ENCODE measurements at places on chromosomes 6 and 20.

- DNase-seq, result no peak
Measured at GRCh38 chr6:149271348-149272340, 45.9 kb upstream of the TAB2 start.

DNA sequence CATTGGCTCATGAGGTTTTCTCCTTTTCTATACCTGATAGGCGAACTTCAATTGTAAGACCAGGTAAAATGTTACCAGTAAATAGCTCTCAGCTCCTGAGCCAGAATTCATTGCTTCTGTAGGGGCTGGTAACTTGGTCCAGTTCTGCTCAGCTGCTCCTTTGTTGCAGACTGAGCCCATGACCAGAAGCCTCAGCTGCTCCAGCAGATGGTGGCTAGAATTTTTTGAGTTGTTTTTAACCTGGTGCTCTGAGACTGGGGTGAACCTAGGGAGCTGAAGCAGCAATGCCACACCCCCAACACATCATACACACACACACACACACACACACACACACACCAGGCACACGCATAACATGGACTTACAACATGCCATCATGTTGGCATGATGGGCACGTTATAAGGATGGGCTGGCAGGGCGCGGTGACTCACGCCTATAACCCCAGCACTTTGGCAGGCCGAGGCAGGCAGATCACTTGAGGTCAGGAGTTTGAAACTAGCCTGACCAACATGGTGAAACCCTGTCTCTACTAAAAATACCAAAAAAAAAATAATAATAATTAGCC is 103.1 kb downstream of the QRSL1 start:
- DNase-seq, result no peak

DNA sequence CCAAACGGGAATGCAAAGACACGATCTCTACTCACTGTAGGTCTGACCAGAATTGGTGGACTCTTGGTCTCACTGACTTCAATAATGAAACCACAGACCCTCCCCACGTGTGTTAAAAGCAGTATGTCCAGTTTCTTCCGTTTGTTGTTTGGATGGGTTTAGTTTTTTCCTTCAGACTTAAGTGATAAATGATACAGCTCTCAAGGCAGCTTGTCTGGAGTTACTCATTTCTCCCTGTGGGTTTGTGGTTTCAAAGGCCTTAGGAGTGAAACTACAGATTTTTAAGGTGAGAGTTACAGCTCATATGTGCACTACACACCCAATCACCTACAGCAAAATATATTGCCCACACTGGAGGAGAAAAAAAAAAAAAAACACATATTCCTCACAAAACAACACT is 86.7 kb upstream of the STMND1 start:
- no peak for DNase-seq

- DNase-seq, result peak; percentile 52
Measured at GRCh38 chr6:165986311-165986913, 181.2 kb downstream of the TBXT start.

DNA sequence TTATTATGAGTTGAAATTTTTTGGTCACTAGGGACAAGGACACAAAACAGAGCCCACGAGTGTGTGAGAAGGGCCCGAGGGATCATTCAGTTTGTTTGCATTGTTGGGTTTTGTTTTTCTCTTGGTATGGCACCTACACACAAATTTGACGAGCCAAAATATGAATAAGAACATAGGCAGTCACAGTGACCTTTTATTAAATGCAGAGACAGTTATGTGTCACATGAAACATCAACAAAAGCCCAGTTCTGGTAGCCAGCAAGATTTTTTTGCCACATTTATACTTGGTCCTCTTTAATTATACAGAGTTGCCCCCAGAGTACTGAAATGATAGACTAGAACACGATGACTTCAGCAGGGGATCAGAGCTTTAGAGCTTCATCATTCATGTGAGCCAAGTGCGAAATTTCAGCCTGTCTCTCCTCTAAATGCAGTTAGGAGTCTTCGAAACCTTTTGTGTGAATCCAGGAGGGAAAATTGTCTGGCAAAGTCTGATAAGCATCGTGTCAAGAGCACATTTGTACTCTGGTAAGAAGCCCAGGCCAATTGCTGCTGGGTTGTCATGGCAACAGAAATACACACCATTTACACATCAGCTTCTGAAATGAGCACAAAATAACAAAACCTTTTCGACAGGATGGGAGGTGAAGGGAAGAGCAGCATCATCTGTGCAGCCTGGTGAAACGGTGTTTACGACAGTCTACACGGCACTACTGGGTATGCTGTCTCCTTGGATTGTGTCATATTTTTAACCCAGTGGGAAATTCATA is 79.2 kb upstream of the RIPOR2 start:
- DNase-seq, result no peak

DNA sequence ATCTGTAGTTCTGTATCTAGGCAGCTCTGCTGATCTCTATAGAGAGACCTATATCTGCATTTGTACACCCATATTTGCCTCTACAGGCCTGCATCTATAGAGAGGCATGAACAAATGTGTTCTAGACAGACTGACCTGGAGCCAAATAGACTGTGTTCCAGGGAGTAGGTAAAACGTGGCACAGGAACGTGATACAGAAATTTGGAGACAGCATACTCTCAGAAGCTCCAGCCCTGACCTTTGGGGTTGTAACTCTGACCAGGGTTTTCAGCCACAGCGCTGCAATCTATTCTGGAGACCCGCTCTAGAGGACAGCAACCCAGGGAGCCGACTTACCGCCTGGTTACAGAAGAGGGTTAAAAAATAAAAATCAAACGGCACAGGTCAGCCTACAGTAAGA is 983 bp downstream of the RBBP9 start:
- DNase-seq, result no peak

DNA sequence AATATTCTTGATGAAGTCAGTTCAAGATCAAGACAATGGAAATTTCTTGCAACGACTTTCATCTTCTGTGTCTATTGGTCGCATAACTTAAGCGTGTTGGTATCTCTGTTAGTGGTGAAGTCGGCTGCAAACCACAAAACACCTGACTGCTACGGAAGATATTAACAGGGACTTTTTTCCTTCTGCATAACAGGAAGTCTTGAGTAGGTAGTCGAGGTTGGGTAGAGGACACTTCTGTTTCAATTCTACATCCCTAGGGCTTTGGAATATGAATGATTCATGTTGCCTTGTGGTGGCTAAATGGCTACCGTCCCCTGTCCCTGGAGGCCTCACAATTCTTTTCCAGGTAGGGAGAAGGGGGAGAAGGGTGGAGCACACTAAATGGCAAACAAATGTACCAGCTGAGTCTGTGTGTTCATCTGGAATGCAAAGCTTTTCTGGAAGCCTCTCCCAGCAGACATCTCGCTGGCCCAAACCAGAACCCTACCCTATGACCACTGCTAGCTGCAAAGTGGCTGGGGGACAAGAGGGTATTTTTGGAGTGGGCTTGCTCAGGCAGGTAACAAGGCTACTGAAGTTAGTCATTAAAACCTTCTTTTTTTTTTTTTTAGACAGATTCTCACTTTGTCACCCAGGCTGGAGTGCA is 34.6 kb upstream of the NKX2-2 start:
- no peak for DNase-seq

GRCh38 chr6:116370760-116371119 is at the start of gene DSE:
DSE (plus strand) TSS chr6:116370947; CDS start chr6:116399251, 28,304 bp downstream.
- DNase-seq, result peak; percentile 54

GRCh38 chr20:62595491-62595890 is 46.8 kb upstream of the SLCO4A1 start:
- no peak for DNase-seq

GRCh38 chr6:90940812-90941481 is 354.1 kb upstream of the MAP3K7 start:
- DNase-seq, result peak; percentile 54

DNA sequence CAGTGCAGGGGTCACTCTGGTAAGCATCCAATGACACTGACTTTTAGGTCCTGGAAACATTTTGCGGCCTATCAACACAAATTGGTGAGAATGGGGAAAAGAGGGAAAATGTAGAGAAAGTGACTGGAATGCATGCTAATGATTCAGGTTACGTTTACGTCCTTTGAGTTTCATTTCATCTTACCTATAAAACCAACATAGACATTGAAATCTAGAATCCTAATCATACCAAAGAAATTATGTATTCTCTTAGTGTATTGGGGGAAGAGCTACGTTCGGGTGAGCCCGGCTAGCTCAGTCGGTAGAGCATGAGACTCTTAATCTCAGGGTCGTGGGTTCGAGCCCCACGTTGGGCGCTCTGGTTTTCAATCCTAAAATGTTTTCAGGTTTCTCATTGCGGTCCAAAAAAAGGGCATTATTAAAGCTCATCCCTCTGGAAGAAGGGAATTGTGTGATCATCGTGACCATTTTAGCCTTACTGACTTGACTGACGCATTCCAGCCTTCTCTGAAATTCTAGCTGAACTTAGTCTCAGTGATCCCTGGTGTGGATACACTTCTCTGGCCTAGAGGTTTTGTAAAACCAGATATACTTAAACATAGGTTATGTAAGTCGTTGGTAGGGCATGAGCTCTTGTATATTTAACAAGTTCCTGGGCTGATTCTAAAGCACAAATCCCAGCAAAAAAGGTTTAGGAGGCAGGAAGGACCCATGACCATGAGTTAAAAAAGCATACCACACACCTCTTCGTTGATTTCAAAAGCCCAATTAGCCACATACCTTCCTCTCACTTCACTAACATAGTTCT is 18.3 kb downstream of the HMGN4 start:
- peak; percentile 90 for DNase-seq

GRCh38 chr6:18147160-18147559 is 7.7 kb downstream of the TPMT start:
- DNase-seq, result no peak

- DNase-seq, result peak; percentile 31
Measured at GRCh38 chr6:47308552-47309290, 984 bp downstream of the TNFRSF21 start.

DNA sequence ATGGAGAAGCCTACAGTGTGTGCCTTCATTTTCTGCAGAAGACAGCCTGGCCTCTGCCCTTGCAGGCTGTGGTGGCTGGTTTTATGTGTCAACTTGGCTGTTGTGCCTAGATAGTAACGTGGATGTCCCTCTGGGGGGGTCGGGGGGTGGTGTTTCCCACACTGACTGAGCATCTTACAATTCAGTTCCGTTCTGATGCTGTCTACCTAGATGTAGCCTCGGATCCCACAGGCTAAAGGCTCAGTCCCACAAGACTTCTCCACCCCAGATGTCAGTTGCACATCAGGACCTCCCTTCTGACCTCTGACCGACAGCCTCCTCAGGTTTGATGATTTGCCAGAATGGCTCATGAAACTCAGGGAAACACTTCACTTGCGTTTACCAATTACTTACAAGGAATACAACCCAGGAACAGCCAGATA is 4.4 kb downstream of the PYGB start:
- no peak for DNase-seq

- DNase-seq, result no peak
Measured at GRCh38 chr6:97110149-97110548, 172.9 kb downstream of the MMS22L start.

DNA sequence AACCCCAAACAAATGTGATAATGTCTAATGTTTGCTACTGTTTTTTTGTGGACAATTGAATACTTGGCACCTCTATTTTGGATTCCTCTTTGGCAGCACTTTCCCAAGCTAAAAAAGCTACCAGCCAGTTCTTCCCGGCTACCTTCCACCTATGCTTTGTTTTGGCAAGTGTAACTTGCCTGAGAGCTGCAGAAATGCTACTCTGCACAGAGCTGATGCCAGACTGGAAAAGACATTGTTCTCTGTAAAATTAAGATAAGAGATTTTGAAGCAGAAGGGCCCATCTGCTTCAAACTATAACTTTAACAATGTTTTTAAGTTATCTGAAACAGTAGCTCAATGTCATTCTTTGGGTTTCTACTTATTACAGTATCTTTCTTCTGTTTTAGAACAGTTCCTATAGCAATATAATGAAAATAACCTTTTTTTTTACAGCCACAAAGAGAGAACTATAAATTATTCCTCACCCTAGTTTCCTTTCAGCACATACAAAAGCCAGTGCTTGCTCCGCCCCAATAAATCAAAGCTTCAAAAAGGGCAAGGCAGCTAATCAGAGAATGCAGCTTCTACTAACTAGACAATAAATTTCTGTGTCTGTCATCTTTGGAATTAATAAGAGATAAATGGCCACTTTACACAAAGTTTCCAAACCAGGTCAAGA is 183.1 kb downstream of the UBE3D start:
- DNase-seq, result no peak

- no peak for DNase-seq
Measured at GRCh38 chr6:37375376-37375775, 21.6 kb downstream of the RNF8 start.

DNA sequence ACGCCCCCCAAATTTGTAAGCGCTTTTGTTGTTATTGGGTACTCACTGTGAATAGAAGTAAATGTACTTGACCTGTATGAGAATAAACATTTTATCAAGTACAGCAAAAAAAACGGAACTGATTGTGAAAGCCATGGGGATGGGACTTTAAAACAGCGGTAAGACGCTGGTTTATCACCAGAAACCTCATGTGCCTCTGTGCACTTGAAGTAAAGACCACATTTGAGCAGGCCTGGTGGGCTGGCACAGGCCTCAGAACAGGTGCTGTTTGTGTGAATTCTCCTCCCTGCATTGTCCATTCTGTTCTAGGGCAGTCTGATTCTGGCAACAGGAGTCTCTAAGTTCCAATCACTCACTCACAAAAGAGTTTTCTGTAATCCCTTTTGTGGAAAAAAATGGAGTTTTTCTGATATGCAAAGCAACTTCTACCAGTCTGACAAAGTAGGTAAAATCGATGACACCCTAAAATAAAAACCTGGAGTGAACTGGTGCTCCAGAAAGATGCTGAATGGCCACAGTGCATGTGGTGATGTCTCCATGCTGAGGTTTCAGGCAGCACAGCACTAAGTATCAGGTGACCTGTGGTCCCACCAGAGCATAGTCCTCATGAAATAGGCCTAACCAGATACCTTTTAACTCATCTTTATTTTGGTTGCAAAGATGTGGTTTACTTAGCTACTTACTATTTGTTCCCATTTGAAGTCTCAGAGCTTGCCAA is 53.9 kb downstream of the STX7 start:
- DNase-seq, result no peak

- no peak for DNase-seq
Measured at GRCh38 chr6:133235221-133235620, 5.9 kb upstream of the EYA4 start.

GRCh38 chr6:74283532-74283931 is 587.5 kb downstream of the CD109 start:
- DNase-seq, result no peak

All from cerebellar cortex (tissue), 1 donor.